ENCODE measurements at places on chromosomes 13 and 19. TPM values are rescaled to one million over a fixed set of nuclear protein-coding genes. Genes with fewer than 3 reads are reported as not detected.

The KIR3DL2 gene
- total RNA-seq: not detected

The SNAPC2 gene
- 16.0 TPM for total RNA-seq

The TMIGD2 gene
- not detected for total RNA-seq

- DNase-seq: no peak
Observed at GRCh38 chr19:35777086-35777841, 1.9 kb downstream of the ARHGAP33 start.

- DNase-seq: peak; percentile 88
Observed at GRCh38 chr19:17475541-17476115, 5.3 kb downstream of the SLC27A1 start.

DNA sequence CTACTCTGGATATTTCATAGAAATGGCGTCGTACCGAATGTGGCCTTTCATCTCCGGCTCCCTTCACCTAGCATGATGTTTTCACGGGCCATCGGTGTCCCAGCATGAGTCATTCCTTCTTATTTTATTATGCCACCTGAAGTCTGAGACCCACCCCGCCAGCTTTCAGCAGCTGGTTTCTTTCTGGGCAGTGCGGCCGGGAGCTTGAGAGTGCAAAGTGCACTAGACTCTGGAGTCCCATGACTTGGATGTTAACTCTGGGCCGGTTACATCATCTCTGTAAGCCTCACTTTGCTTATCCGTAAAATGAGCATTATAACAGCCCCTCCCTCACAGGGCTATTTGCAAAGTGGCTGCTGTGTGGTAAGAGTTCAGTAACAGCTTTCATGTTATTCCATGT, 5.8 kb upstream of the KMT5C start:
- no peak for DNase-seq

- no peak for DNase-seq
Observed at GRCh38 chr19:6406401-6406800, 13.4 kb upstream of the GTF2F1 start.

DNA sequence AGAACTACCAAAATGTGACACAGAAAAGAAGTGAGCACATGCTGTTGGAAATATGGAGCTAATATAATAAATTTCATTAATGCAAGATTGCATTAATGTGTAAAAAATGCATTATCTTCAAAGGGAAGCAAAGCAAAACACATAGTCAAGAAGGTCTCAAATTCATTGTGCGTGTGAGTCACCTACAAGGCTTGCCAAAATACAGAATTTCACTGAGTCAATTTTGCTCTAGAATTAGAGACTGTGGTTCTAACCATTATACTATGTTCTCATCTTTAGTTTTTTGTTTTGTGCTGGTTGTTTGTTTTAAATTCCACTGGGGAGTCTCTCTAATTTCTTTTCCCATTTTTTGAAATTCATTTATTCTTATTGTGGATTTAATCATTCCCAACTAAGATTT, 149.8 kb upstream of the SLITRK1 start:
- DNase-seq: peak; percentile 15

DNA sequence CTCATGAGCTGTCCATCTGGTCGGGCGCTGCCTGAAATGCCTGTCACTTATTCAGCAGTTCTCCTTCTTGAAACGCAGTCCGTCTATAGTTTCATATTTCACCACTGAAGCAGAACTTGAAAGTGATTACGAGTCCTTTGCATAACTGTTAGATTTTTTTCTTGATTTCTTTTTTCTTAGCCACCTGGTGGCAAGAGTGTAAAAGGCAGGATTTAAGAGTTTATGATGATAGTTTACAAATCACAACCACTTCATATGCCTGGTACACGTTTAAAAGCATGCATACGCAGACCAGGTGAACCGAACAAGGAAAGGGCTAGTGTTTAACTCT, 45.8 kb downstream of the GGACT start:
- peak; percentile 29 for DNase-seq

DNA sequence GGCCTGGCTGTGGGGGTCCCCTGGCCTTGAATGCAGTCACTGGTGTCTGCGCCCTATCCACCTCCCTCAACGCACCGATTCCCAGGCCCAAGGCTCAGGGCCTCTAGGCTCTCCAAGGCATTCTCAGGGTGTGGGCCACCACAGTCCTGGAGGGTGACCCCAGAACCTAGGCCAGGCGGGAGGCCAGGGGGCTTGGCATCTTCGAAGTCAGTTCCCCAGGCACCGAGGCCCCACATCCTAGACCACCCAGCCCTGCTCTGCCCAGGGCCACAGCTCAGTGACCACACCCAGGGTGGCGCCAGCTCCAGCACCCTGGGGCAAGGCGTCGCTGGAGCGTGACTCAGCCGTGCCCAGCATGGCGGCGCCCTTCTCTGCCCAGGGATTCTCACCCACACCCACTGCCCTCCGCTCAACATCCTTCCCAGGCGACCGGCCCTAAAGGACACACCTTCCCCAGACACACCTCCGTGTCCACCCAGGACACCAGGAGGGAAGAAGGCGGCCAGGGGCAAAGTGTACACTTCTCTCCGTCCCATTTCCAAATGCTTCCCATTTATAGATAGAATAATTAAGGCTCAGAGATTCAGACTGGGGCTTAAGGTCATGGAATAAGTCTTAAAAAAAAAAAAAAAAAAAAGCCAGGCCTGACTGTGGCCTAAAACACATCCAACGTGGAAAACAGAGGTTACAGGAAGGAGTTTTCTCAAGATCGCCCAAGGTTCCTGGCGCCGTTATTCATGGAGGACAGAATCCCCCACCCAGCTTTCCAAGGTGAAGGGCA, 36.4 kb upstream of the NANOS3 start:
- peak; percentile 88 for DNase-seq

DNA sequence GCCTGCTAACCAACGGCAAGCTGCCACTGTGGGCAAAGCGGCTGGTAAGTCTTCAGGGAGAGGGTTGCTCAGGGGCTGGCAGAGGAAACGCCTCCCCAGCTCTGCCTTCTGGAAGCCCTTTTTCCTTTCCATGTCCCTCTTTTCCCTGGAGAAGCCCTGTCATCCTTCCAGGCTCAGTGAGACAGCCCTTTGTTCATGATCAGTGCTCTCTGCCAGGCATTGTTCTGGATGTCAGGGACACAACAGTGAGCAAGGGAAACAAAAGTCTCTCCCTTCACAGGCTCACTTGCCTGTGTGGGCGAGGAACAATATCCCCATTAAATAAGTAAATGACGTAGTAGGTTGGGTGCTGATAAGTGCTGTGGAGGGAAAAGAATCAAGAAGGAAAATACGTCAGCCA, 13.9 kb upstream of the OVOL3 start:
- no peak for DNase-seq

DNA sequence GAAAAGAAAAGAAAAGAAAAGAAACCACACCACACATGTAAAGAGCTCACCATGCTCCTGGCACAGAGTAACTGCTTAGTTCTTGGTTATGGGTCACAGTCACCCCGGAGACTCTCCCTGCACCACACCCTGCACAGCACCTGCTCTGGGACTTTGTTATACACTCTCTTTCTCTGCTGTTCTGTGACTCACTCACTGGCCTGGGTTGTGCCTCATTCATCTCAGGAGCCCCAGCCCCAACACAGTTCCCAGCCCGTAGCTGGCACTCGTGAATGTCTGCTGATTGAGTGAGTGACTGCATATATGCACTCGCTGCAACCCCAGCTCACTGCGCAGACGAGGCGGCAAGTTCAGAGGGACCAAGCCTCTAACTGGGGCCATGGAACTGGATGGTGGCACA, 22.9 kb upstream of the ZNF507 start:
- peak; percentile 23 for DNase-seq

- DNase-seq: no peak
Observed at GRCh38 chr13:40570930-40571329, 95.5 kb downstream of the FOXO1 start.

DNA sequence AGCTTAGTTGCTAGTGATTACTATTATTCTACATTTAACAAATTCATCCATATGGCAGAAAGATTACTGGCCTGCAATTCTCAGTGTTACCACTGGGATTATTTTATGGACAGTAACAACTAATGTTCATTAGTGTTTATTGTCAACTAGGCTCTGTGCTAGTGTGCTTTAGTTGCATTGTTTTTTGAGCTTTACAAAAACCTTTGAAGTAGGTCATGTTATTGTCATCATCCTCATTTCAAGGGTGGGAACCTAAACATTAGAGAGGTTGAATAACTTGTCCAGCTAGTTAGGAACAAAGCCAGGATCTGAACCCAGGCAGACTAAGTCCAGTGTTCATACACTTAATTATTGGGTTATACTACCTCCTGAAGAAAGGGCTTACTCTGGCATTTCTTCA, 27.8 kb upstream of the TDRD3 start:
- no peak for DNase-seq

DNA sequence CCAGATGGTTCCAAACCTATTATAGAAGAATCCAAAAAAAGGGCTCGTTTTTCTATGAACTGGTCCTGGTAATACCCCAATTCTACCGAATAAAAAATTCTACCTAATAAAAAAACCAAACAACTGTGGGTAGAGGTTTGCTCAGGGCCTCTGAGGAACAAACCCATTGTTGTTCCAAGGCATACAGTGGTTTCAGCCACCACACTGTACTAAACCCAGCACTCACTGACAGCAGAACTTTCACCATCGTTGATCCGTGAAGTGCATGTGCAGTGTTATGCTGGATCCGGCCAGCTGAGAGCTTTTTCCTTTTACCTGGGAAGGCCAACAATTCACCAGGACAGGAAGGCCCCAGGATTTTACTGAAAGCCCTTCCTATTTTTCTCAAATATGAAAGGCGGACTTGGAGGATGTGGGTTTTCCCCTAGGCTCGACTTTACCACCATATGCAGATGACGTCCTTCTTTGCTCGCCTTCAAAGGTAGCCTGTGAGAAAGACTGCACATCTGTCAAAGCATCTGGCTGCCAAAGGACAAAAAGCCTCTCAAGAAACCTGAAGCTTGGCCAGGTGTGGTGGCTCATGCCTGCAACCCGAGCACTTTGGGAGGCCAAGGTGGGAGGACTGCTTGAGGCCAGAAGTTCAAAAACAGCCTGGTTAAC, 7.2 kb upstream of the PABPC3 start:
- DNase-seq: no peak

Measured in M059J (cell line).